ENCODE measurements at places on chromosomes 5 and 9.

DNA sequence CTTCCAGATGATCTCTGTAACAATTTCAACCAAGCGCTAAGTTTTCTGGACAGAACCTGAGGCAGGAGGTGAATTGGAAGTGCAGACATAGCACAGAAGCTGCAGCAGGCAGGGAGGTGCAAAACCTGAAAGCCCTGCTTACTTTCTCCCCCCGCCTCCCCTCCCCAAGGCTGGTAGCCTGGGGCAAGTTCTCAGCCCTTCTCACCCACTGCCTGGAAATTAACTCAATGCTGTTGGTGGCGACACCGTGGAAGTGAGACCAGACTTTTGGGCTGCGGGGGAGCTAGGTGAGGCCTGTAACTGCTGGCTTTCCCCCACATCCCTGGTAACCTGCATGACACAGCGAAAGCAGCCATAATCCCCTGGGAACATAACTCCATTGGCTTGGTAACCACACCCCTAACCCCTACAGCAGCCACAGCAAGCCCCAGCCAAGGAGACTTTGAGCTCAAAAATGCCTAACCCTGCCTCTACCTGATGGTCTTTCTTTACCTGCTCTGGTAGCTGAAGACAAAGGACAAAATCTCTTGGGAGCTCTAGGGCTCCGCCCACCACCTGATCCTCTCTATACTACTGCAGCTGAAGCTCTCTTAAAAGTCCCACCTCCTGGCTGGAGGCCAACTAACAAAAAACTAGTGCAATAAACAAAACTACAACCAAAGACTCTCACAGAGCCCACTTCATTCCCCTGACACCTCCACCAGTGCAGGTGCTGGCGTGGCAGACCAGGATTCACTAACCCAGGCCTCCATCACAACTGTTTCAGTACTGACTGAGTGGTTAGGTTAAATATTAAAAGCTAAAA, 11.9 kb upstream of the OR13C8 start:
- no peak for DNase-seq

GRCh38 chr5:87872986-87873385, 395.7 kb downstream of the TMEM161B start:
- DNase-seq: no peak

DNA sequence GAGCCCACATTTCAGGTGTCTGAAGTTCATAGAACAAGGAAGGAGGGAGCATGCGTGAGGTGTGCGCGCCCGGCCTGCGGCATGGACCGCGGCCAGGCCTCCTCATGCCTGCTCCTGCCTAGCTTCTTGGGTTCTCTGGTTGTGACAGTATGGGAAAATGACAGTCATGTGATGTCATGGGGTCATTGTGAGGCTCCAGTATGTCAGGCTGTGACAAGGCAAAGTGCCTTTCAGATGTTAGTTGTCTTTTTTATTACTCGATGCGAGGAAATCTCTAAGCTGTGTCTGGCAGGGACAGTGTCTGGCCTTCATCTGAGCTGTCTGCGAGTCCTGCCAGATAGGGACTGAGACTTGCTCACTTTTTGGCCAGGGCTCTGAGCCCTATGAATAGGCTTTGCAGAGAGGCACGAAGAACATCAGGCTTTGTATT, 13.3 kb downstream of the UCK1 start:
- no peak for DNase-seq

DNA sequence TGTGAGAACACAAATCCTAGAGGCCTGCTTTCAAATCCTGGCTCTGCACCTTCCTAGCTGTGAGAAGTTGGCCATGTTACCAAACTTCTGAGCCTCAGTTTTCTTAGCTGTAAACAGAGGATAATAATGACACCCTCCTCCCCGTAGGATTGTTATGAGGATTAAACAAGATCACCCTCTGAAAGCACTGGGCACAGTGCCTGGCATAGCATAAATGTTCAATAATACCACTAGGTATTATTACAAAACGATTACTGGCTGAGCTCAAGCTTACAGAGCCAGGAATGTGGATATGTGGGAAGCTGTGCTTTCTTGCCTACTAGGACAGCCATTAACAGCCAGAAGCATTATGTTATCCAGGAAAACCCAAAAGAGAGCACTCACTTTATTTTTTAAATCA, 30.8 kb upstream of the POU4F3 start:
- no peak for DNase-seq

DNA sequence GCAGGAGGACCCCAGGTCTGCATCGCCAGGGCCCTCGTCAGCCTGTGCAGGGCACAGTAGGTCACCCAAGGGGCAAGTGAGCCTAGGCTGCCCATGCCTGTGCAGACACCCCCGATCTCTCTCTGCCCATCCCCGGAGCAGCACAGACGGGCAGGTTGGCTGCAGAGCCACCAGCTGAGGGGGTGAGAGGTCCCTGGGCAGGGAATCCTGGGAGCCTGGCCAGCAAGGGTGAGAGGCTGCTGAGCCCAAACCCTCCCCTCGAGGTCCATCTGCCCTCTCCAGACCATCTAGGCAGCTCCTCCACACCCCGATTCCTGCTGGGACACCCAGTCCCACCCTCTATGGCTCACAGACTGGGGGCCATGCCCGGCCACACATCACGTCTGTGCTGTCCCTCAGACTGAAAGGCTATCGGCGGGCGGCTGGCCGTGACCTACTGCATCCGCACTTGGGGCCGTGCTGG, 2.8 kb upstream of the DPP7 start:
- DNase-seq: no peak

DNA sequence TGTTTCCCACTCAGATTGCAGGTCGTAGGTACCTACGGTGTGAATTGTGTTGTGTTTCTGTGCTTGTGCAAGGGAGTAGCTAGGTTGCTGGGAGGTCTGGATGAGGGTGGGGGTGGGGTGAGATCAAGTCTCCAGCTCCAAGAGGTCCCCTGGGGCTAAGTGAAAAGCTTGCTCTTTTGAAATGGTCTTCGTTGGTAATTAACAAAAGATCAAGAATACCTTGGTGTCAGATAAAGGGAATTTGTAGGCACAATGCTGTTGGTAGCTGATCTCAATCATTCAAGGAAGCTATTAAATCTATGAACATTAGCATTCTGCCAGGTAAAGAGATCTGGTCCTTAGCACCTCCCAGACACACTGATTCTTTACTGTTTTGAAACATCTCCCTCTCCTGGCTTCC, 928 bp upstream of the PCDHGC4 start:
- DNase-seq: no peak
